SK-N-DZ (cell line): ENCODE measurements at places on chromosomes 5 and 9.
A peak's percentile ranks its signal among the peaks of the same experiment; 100 is the strongest.

GRCh38 chr9:96177005-96177718 is 124.8 kb downstream of the HSD17B3 start:
- no peak for DNase-seq

GRCh38 chr9:116737152-116737546 is 50.0 kb downstream of the TRIM32 start:
- peak; percentile 83 for DNase-seq

DNA sequence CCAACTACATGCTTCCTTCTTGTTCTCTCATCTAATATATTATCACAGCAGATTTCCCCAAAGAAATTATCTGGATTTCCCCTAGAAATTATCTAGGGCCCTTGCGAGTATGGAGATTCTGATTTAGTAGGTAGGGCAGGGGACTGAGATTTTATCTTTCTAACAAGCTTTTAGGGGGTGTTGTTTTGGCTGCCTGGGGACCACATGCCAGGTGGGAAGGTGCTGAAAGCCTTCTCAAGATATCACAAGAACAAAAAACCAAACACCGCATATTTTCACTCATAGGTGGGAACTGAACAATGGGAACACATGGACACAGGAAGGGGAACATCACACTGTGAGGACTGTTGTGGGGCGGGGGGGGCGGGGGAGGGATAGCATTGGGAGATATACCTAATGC is 146.5 kb upstream of the CDH10 start:
- no peak for DNase-seq

- DNase-seq: no peak
These were observed 722.9 kb upstream of the RGMB start for GRCh38 chr5:98050583-98050982.

DNA sequence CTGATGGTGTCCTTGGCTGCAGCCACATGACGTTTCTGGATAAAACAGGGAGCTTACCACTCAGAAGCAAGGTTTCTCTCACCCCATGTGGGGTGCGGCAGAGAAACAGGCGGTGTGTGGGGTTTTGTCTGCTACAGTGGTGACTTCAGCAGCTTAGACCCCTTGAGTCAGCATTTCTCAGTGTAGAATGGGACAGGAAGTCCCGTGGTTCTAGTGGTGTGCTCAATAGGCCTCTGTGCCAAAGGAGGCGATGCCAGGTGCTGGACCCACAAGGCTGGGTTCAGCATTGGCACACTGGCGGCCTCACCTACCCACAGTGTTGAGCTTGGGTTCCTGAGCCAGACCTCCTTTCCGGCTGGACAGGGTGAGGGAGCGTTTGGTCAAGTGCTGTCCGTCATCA is 125.2 kb upstream of the SMIM23 start:
- no peak for DNase-seq
